Stimulated activated CD8-positive, alpha-beta memory T cell treated with anti-CD3 and anti-CD28 coated beads, Interleukin-7, amount 100 ng/mL, for 4 hours (primary cell): ENCODE measurements at places on chromosomes 2 and 18.

DNA sequence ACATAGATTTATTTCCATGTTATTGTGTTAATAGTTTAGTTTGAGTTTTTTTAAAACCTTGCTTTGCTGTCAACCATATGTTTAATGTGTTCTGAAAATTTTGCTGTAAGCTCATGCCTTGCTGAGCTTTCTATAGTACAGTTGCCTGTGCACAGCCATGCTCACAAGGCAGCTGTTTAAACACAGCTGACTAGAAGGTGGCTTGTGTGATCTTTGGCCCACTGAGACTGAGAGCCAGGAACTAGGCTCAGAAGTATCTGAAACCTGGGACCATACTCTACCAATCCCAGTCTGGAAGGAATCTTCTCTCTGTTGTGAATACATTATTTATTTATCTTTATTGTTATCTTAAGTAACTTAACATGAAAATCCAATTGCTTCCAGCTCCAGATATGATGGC, 350.5 kb downstream of the KIAA1328 start:
- DNase-seq, result no peak

DNA sequence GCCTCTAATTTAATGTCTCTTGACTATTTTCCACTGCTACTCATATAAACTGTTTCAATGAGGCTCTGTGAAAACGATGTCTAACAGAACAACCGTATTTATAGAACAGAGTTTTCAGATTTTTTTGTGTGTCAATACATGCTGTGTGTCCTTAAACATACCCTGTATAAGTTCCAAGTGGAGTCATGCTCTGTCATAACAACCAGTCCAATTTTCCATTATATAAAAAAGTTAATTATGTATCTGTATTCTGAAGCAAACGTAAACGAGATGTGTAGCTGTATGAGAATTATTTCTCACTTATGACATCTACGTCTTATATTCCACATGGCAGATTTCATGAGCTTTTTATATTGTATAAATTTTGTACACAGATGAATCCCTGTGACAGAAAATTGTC, 13.9 kb upstream of the GULP1 start:
- DNase-seq, result no peak

GRCh38 chr2:213079756-213080155, 71.7 kb downstream of the IKZF2 start:
- no peak for DNase-seq

DNA sequence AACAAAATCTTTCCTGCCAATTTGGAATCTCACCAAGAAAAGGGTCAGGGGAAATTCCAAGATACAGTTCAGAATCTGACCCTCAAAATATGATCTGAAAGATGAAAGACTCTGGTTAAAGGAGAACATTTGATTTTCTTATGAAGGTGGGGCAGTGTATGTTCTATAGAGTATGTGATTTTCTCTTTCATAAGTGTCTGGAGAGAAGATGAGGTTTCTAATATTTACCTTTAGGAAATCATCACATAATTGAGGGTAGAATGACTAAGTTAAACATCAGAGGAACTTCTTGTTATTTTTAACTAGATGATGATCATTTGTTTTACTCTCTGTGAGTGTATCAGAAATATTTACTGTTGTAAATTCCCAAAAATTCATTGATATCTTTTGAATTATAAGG, 27.8 kb upstream of the MBOAT2 start:
- no peak for DNase-seq

GRCh38 chr2:42851186-42851585, 58.8 kb upstream of the HAAO start:
- DNase-seq, result no peak

- no peak for DNase-seq
These were observed 568.7 kb downstream of the METTL4 start for GRCh38 chr18:2002604-2003003.
